ENCODE measurements at places on chromosomes 2 and 18.

DNA sequence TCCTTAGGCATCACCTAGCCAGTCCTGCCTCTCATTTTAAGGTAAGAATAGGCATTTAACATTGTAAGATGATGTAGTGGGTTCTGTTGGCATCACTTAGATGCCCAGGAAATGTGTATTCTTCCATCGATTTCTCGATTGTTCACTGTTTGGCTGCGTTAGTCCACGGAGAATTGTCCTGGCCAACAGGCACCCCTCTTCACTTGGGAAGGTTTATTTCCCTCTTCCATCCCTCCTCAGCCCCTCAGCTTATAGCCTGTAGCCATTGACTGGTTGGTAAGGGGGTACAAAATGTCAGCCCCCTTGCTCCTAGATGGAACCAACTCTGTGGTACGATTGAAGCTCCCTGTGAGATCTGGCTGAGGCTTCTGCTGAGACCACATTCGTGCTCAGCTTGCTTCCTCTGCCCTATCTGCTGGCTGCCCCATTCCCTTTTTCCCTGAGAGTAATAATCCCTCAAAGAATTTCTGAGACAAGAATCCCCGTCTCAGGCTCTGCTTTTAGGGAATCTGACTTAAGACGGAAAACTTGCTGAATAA lies 43.4 kb downstream of the PLEKHA3 start:
- DNase-seq = no peak

GRCh38 chr18:39062426-39062825 lies 1496.8 kb upstream of the CELF4 start:
- DNase-seq = no peak

- no peak for DNase-seq
These were observed 104.5 kb downstream of the UGGT1 start for GRCh38 chr2:128195435-128195984.

DNA sequence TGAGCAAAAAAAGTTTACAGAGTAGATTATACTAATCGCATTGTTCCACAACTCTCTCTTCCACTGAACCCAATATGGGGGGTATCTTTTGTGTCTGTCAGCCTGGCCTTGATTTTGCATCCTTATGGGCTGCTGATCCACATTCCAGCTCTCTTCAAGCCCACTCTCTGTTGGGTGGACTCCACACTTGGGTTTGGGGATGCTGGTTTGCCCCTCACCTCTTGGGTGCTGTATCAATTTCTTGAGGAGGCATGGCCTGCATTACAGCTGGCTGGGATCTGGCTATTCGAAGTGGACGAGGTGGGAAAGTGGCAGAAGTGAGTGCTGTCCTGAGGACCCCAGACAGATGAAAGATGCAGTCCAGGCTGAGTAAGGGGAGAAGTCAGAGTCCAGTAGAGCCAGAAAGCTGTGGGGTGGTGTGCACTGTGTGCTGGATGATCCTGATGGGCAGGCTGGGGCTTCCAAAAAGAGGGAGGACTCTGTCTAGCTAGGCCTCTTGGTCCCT lies 141.4 kb downstream of the CAPN13 start:
- DNase-seq = no peak

GRCh38 chr18:44229693-44230108 lies 451.0 kb upstream of the SETBP1 start:
- DNase-seq = peak; percentile 48

GRCh38 chr2:95670167-95670566 lies 78.4 kb downstream of the TRIM43 start:
- no peak for DNase-seq

DNA sequence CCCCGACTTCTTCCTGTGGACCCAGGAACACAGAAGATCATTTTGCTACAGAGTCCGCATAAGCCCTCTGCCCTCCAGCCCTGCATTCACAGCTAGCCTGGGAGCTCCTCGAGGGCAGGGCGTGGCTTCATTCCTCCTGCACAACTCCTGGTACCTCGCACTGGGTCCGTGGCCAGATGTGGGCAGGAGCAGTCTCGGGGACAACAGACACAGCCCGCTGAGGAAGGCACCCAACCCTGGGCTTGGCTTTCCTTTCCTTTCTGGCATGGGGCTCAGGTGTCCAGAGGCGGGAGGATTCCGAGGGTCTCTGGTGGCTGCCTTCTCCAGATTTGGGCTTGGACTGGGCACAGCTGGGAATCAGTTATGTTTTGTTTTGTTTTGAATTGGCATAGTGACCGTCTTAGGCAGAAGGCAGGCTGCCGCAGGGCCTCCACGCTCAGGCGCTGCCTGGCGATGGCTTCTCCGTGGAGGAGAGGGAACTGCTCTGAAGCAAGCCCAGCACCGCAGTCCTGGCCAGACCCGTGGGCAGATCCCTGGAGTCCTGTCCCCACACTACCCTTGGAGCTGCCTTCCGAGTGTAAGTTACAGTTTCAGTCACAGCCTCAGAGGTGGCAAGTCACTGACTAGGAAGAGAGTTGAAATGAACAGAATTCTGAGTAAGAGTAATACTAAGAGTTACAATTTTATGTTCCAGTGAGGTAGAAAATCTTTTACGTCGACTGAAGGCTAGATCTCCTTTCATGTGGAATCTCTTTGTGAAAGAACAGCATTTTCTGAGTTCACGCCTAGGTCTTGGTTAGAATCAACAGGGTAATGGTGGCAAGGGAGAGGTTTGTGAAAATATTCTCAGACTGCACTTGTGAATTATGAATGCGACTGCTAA lies 47.9 kb downstream of the LDLRAD4 start:
- peak; percentile 68 for DNase-seq

- no peak for DNase-seq
These were observed 166.4 kb downstream of the ZNF385B start for GRCh38 chr2:179694963-179695362.

GRCh38 chr18:44569391-44570055 lies 111.2 kb upstream of the SETBP1 start:
- DNase-seq = no peak

- no peak for DNase-seq
These were observed 767.0 kb downstream of the SLC4A3 start for GRCh38 chr2:220394433-220394832.

- no peak for DNase-seq
These were observed 142.2 kb downstream of the DYSF start for GRCh38 chr2:71595569-71595968.

- DNase-seq = no peak
These were observed 578.7 kb upstream of the ID2 start for GRCh38 chr2:8103085-8103708.

DNA sequence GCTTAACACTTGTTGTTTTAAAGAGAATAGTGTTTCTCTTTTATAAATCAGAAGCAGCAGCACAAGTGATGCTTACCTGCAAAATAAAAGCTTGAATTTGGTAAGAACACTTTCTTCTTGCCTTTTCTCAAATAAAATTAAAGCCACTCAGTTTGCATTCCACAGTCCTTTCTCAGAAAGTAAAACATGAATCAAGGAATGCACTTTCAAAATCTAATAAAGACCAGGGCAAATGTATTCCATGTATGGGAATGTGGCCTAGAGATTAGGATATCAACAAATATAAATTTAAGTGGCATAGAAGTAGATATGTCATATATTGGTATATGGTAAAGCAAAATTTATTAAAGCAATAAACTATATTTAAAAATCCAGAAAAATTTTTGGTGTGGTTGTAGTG lies 352.8 kb downstream of the THSD7B start:
- no peak for DNase-seq

GRCh38 chr2:41853427-41854191 lies 194.2 kb upstream of the PKDCC start:
- DNase-seq = no peak

DNA sequence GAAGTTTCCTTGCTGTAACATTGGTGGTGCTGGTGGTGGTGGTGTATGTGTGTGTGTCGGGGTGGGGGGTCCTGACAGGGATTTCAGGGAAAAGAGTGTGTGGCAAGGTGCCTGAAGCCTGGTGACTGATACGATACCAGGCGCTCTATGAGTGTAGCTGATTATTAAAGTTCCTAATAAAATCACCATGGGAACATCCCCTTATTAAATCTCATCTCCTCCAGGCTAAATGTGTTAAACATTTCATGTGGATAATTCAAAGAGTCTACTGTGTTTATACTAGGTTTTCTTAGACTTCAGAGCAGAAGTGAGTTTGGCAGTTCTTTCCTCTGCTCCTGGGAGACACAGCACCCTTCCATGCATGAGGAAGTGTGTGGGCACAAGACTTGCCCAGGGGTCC lies 82.0 kb downstream of the THNSL2 start:
- no peak for DNase-seq

DNA sequence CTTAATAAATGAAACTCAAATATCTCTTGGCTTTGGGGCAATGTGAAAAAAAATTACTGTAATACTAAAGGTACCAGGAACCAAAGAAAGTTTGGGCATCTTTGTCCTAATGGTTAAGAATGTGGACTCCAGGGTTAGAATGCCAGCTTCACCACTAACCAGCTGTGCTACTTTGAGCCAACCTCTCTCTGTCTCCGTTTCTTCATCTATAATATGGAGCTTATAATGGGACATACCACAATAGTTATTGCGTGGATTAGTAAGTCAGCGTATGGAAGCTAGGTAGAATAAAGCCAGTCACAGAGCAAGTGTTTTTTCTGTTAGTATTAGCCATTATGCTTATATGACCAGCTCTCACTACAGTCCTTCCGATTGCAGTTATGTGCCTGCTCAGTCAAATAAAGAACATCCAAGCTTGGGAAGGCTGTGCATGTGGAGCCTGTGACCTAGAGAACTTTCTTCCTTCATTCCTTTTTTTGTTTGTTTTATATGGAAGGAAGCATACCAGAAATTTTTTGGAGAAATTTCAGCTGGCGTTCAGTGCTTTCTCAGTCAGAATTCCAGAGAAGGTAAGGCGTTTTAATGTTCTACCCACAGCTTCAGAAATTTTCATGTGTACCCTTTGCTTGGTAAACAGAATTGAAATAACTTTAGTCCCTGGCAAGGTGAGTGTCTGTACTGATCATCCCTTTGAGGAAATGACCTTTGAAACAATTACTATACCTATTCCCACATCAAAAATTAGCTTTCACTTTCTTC lies 114.0 kb upstream of the RND3 start:
- DNase-seq = no peak

- no peak for DNase-seq
These were observed 61.9 kb upstream of the IGFBP2 start for GRCh38 chr2:216571178-216571908.

GRCh38 chr2:107383691-107384090 lies 443.0 kb upstream of the RGPD4 start:
- DNase-seq = no peak

GRCh38 chr18:45384962-45385315 lies 230.3 kb upstream of the SLC14A2 start:
- no peak for DNase-seq

DNA sequence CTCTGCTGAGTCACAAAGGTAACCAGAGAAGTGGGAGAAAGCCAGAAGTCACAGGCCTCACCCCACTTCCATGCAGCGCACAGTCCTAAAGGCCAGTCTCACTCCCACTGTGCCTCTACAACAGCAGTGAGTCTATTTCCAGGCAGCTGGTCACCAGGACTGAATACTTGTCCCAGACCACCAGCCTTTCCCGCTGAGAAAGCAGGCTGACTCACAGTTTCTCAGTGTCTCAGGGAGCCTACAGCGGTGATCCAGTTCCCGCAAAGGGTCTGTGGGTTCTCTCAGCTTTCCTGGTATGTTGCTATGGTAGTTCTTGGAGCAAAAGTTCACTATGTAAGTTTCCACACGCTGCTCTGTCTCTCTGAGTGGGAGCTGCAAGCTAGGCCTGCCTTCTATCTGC lies 622.5 kb downstream of the RNF144A start:
- no peak for DNase-seq

DNA sequence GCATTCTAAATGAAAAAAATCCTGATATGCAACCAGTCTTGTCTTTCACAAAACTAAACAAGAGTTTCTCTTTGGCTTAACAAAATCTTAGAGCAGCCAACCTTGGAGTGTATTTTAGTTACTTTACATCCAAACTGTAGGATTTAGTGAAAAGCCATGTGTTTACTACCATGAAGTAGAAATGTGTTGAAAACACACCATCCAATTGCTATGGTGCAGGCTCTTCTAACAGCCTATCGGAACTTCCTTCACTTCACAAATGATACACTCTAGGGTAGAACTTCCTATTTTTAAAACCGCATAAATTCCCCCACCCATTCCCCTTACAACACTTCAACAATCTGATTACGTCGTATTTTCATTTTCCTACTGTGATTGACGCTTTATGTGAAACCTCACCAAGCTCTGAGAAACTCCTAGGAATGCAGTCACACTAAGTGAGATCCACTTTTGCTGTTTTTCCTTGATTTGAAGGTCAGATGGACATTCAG lies 74.4 kb upstream of the MAP4K4 start:
- no peak for DNase-seq

GRCh38 chr2:53813151-53813550 lies 26.3 kb downstream of the ERLEC1 start:
- no peak for DNase-seq

DNA sequence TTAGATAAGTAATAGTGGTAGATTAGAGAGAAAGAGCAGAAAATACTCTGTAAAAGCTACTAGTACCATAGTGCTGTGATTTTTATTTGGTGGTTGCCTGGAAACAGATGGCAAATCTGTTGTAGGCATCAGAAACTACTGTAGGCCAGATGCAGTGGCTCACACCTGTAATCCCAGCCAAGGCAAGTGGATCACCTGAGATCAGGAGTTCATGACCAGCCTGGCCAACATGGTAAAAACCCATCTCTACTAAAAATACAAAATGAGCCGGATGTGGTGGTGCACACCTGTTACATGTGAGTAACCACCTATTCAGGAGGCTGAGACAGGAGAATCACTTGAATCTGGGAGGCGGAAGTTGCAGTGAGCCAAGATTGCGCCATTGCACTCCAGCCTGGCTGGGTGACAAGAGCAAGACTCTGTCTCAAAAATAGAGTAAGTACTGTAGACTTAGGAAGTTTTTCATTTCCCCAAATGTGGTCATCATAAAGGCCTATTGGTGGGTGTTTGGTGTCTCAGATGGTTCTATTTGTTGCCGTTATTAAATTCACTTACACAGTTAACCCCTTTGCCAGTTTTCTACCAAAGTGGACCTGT lies 79.6 kb downstream of the SPTBN1 start:
- peak; percentile 66 for DNase-seq

- no peak for DNase-seq
These were observed 155.6 kb downstream of the TTC32 start for GRCh38 chr2:19746137-19746600.

DNA sequence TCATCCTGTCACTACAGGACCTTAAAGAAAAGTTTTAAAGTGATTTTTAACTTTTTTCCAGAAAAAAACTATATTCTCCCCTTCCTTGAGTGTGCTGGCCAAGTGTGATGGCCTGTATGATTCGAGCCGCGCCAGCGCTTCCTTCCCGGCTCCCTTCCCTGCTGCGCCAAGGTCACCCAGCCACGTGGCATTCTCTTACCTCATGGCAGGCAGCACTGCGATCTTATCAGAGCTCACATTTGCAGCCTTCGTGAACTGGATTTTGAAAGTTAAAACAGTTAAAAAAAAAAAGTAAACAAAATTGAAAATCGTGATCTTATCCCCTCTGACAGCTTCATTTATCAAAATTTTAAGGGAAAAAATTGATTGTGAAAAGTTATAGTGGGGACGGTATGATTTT lies 279.8 kb downstream of the PTGR3 start:
- no peak for DNase-seq

- no peak for DNase-seq
These were observed 225.7 kb upstream of the FOSL2 start for GRCh38 chr2:28166956-28167355.
